Gastroesophageal sphincter (tissue), 4 donors: ENCODE measurements at places on chromosomes 1 and 21.

DNA sequence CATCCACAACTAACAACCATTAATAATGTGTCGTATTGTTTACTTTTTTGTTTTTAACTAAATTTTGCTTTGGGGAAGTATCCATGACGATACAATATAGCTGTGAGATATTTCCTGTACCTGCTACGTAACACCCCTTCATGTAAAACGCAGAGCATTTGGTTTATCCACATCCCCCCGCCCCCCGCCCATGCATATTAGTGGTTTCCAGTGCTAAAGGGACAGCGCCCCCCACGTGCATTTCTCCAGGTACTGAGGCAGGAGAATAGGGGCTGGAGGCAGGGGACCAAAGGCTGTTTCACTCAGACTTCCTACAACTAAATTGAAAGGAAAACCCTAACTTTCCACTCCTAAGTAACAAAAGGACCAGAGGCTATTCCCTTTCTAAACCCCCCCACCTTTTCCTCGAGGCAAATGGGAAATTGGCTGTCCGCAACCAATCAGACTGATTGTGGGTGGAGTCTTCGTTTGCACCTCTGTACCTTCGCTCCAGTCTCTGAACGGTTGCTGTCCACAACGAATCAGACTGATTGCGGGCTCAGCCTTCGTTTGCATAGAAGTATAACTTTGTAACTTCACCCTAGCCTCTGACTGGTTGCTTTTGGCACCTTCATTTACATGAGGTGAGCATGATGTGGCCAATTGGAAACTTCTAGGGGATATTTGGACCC is 12.2 kb upstream of the RIPK4 start:
- H3K4me1 ChIP-seq: peaks cover 24% of the 10 kb centered on the region
- peaks cover 82% of the 10 kb centered on the region for H3K27me3 ChIP-seq
- no peaks in the 10 kb centered on the region for H3K36me3 ChIP-seq
- no peak overlapping the region for H3K4me3 ChIP-seq
- ATAC-seq: no peak

DNA sequence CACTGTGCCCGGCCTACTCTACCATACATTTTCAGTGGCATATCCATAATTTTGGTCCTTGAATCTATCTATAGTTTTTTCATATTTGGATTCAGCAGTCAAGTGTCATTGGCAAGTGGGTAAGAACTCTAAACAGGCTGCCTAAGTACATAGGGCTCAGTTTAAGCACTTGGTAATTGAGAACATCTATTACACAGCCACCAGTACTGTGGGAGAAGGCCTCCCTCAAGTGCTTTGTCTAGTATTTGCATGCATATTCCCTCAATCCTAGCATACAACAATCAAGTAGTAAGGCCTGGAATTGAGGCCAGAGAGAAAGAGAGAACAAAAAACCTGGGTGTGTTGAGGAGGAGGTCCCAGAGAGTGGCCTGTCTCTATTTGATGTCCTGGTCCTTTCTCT is 325.2 kb downstream of the USP25 start:
- H3K4me1 ChIP-seq: no peaks in the 10 kb centered on the region
- H3K27ac ChIP-seq: no peak overlapping the region
- no peak overlapping the region for H3K4me3 ChIP-seq
- no peaks in the 10 kb centered on the region for H3K27me3 ChIP-seq
- H3K36me3 ChIP-seq: no peaks in the 10 kb centered on the region

DNA sequence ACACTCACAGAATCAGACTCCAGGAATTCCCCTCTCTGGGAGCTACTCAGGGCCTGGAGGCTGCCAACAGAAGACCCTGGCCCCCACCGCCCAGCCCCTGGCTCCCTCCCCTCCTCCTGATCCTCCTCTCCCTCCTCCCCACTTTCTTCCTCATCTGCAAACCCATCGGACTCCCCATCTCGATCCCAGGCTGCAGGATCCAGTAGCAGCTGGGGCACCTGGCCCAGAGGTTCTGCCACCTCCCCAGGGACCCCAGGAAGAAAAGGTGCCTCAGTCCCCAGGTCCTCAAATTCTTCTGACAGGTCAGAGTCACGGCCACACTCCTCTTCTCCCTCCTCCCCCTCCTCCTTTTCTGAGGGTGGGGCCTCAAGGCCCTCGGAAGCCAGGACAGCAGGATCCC is 7.4 kb downstream of the NES start:
- peaks cover 50% of the 10 kb centered on the region for H3K4me1 ChIP-seq
- no peak for ATAC-seq
- H3K4me3 ChIP-seq: no peak overlapping the region
- H3K36me3 ChIP-seq: peaks cover 21% of the 10 kb centered on the region

DNA sequence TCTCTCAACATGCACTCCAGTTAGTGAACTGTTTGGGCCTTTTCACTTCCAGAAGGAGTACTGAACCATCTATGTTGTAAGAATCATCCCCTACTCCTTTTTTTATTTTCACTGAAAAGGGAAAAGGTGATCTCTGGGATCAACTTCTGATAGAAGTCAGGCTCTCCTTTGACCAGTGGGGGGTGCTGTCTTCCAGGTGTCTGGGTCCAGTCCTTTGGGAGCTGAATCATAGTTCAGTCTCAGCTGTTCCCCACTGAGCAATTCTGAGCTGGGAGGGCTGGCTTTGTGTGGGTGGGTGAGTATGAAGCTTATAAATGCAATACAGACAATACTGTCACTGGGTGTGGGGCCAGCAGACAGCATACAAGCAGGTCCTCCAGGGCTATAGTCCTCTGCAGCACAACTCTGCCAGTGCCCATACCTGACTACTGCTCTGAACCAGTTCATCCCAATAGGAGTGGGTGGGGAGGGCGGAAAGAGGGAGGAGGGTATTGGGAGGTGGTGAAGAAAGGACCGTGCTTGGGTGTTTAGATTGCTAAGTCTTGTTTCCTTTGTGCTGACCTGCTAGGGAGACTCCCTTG is 12.5 kb upstream of the SARS1 start:
- H3K4me3 ChIP-seq: no peak overlapping the region
- H3K36me3 ChIP-seq: no peaks in the 10 kb centered on the region
- H3K27ac ChIP-seq: no peak overlapping the region
- H3K27me3 ChIP-seq: no peaks in the 10 kb centered on the region
- H3K4me1 ChIP-seq: no peaks in the 10 kb centered on the region

- H3K27ac ChIP-seq: no peak overlapping the region
- H3K4me3 ChIP-seq: no peak overlapping the region
- no peaks in the 10 kb centered on the region for H3K27me3 ChIP-seq
- H3K36me3 ChIP-seq: no peaks in the 10 kb centered on the region
- peaks cover 71% of the 10 kb centered on the region for H3K4me1 ChIP-seq
- no peak for ATAC-seq
Measured at GRCh38 chr1:109789551-109790180, 25.9 kb upstream of the EPS8L3 start.

DNA sequence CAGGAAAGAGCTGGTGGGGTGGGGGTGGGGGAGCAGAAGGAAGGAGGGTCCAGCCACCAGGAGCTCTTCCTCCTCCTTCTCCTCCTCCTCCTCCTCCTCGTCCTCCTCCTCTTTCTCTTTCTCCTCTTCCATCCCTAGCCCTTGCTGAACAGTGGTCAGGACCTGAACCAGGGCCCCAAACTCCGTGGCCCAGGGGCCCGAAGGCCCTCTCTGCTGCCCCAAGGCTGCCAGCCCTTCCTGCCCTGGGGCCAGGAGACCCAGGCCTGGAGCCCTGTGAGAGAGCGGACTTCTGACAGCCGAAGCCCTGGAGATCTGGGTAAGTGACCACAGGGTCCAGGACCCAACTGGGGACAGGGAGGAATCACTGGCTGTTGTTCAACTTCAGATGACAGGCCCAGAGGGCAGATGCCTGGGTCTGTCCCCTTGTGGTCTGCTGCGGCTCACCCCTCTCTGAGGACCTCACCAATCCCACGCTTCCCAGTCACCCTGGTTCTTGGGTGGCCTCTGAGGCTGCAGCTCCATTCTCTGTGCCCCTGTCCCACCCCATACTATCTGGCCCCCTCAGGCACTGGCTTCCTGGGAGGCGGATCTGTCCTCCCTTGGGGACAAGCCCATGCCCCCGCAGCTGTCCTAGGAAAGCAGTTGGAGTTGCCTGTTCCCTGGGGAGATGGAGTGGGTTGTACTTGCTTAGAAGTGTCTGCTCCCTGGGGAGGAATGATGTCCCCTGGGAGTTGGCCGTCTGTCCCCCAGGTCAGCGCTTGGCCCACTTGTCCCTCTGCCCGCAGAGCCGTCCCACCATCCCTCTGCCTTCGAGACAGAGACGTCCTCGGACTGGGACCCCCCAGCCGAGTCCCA is 51.8 kb downstream of the VWA5B1 start:
- H3K27ac ChIP-seq: no peak overlapping the region
- ATAC-seq: no peak
- peak overlapping the region; percentile 36 for H3K4me3 ChIP-seq
- H3K36me3 ChIP-seq: no peaks in the 10 kb centered on the region
- H3K27me3 ChIP-seq: peaks cover 74% of the 10 kb centered on the region
- H3K4me1 ChIP-seq: peaks cover 13% of the 10 kb centered on the region

- ATAC-seq: no peak
- no peaks in the 10 kb centered on the region for H3K36me3 ChIP-seq
- H3K4me1 ChIP-seq: peaks cover 14% of the 10 kb centered on the region
Measured at GRCh38 chr1:83098791-83099190, 900.1 kb downstream of the TTLL7 start.

DNA sequence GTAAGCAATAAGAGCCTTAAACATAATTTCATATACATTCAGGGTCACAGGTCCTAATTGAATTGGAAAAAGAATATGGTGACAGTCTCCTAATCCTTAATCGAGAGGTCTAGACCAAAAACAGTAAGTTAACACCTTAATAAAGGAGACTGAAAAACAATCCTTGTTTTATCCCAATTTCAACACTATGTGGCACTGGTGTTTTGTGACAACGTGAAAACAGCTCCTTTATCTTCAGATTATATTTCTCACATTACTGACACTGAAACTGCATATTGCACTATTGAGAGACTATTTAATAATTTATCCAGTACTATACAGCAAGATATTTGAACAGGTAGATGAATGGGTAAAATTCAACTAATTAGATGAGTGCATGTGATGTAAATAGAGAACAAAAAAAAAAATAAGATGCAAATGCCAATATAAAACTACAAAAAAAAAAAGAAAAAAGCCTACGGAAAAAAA is 34.1 kb downstream of the TP53BP2 start:
- ATAC-seq: peak; percentile 48
- H3K27me3 ChIP-seq: no peaks in the 10 kb centered on the region
- peaks cover 19% of the 10 kb centered on the region for H3K4me1 ChIP-seq
- no peak overlapping the region for H3K4me3 ChIP-seq
- H3K27ac ChIP-seq: no peak overlapping the region

DNA sequence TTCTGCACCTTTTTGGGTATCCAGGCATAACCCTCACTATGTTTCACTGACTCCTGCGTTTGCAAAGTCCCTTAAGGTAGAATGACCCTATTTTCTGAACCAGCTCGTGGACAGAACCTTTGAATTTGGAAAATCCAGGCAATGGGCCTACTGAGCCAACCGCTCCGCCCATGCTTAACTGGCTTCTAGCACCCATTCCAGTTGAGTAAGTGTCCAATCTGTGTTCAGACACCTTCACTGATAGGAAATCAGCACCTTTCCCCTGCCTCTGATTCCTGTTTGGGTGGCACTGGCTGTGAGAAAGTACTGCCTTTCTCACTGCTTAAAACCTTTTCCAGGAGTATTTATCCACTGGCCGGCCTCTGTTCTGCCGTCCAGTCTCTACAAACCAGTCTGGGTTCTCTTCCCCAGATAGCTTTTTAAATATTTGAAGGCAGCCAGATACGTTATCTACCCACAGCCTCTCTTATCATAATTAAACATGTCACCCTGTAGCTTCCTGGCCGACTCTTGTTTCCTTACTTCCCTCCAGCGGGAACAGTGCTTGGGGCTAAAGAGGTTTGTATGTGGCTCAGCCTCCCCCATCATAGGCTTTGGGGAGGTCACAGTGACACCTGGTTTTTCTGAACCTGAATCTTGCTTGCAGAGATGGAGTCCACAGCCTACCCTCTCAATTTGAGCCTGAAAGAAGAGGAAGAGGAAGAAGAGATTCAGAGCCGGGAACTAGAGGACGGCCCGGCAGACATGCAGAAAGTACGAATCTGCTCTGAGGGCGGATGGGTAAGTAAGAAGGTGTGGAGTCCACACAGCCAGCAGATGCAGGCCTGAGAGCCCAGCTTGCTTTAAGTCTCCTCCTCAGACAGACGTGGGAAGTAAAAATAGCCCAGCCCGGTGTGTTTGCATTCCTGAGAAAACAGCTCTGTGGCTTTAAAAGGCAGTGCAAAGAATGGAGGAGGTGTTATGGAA is 1.3 kb downstream of the POGK start:
- peak overlapping the region; percentile 78 for H3K4me3 ChIP-seq
- H3K4me1 ChIP-seq: peaks cover 8% of the 10 kb centered on the region
- H3K36me3 ChIP-seq: no peaks in the 10 kb centered on the region
- no peaks in the 10 kb centered on the region for H3K27me3 ChIP-seq

- no peak overlapping the region for H3K4me3 ChIP-seq
Measured at GRCh38 chr1:85340427-85340826, 64.0 kb upstream of the BCL10 start.

- no peak for ATAC-seq
- no peak overlapping the region for H3K27ac ChIP-seq
- H3K4me3 ChIP-seq: no peak overlapping the region
- H3K4me1 ChIP-seq: no peaks in the 10 kb centered on the region
Measured at GRCh38 chr1:103900005-103900404, 150.3 kb downstream of the AMY1C start.

DNA sequence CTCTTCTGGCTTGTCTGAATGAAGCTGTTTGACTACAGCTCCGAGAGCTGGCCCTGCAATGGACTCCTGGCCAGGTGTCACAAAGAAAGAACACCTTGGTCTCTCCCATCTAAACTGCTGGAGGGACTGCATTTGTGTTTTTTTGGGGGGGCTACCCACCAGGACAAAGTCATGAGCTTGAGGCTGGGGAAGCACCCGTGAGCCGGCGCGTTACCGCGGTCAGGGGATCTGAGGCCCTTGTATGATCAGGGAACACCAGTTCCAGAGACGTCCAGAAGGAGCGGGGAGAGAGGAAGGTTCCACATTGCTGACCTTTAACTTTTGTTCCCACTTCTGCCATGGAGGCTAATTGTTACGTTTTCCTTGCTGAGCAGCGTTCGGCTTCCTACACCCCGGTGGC is 84.5 kb upstream of the C1orf174 start:
- no peak for ATAC-seq
- no peaks in the 10 kb centered on the region for H3K4me1 ChIP-seq
- peaks cover 55% of the 10 kb centered on the region for H3K27me3 ChIP-seq
- H3K27ac ChIP-seq: no peak overlapping the region
- no peak overlapping the region for H3K4me3 ChIP-seq
- H3K36me3 ChIP-seq: no peaks in the 10 kb centered on the region

GRCh38 chr1:56235909-56236510 is 343.4 kb downstream of the PLPP3 start:
- no peaks in the 10 kb centered on the region for H3K27me3 ChIP-seq
- no peaks in the 10 kb centered on the region for H3K36me3 ChIP-seq
- ATAC-seq: no peak
- no peaks in the 10 kb centered on the region for H3K4me1 ChIP-seq
